ENCODE measurements at places on chromosomes 7 and 10.

DNA sequence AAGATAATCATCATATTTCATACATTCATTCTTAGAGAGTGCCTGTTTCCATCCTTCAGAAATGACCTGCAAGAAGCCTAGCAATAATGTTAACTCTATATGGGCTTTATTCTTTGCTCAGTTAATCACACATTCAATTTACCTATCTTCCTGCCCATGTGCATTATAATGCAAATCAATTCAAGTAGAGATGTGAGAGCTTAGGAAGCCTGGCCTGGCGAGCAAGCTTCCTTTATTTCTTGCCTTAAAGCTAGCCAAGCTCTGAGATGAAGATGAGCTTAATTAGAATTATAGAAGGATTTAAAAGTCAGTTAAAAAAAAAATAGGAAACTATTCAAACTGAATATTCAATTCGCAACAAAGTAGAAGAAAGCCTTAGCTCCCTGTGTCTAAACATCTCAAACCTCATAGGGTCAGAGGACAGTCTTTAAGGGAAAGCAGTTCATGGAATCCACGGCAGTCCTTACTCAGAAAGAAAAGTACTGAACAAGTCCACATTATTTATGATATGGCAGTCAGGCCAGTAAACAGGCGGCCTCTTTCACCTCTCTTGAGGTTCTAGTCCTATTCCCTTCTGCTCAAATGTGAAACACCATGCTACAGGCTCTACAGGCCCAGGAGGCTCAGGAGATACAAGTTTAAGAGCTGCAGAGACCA lies 214.1 kb downstream of the TFEC start:
- DNase-seq = no peak

GRCh38 chr10:86654411-86655172 lies at the start of gene OPN4:
TSS of gene OPN4 (plus strand) at chr10:86654547. CDS start at chr10:86654784, 237 bp downstream.
- peak; percentile 18 for DNase-seq

GRCh38 chr7:128362670-128363069 lies 1.2 kb upstream of the PRRT4 start:
- no peak for DNase-seq

DNA sequence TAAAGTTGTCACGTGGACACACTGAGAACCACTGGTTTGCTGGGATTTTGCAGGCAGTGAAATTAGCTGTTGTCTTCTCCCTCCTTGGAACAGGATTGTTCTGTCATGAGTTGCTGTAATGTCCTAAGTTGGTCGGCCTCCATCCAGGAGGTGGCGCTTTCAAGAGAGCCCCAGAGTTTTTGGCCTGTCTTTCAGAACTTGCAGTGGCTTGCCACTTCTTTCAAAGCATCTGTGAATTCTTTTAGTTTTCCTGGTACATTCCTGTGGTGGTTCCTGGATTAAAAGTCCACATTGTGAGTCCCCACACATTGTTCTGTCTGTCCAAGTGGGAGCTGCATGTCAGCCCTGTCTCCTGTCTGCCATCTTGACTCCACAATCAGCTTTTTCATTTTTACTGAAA lies 133.8 kb downstream of the PON1 start:
- no peak for DNase-seq

GRCh38 chr7:76383089-76383944 lies 24.5 kb upstream of the YWHAG start:
- no peak for DNase-seq

- DNase-seq = no peak
These were observed 30.0 kb downstream of the TACC2 start for GRCh38 chr10:122018951-122019413.

GRCh38 chr7:155590215-155591018 lies 44.1 kb upstream of the CNPY1 start:
- no peak for DNase-seq

GRCh38 chr7:1694611-1695511 lies 24.8 kb downstream of the ELFN1 start:
- DNase-seq = peak; percentile 40

DNA sequence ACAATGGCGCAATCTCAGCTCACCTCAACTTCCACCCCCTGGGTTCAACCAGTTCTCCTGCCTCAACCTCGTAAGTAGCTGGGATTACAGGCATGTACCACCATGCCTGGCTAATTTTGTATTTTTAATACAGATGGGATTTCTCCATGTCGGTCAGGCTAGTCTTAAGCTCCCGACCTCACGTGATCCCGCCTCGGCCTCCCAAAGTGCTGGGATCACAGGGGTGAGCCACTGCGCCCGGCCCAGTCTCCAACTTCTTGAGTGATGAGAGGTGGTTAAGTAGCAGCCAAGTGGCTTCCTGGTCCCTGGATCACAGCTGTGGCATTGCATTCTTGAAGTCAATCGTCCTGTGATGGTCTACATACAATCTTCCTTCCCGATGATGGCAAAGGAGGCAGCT lies 46.1 kb upstream of the NFE2L3 start:
- no peak for DNase-seq

DNA sequence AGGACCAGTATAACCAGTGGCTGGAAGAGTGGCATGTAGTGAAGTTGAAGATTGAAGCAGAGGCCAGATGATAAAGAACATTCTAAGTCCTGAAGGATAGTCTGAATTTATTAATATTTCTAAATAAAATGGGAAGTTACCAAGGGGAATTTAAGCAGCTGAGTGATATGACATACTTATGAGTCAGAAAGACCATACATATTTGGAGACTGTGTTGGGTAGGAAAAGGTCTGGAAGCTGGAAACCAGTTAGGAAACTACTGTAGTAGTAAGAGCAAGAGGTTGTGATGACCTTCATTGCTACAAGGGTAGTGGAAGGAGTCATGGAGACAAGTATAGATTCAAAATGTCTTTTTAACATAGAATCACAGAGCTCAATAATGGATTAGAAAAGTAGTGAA lies 752.3 kb downstream of the SUGCT start:
- no peak for DNase-seq

GRCh38 chr7:150685219-150686029 lies at the start of gene GIMAP2:
TSS of gene GIMAP2 (plus strand) at chr7:150685706. CDS start at chr7:150687060, 1,354 bp downstream.
- no peak for DNase-seq

GRCh38 chr10:44963772-44964633 lies 4.4 kb downstream of the RASSF4 start:
- DNase-seq = peak; percentile 84

DNA sequence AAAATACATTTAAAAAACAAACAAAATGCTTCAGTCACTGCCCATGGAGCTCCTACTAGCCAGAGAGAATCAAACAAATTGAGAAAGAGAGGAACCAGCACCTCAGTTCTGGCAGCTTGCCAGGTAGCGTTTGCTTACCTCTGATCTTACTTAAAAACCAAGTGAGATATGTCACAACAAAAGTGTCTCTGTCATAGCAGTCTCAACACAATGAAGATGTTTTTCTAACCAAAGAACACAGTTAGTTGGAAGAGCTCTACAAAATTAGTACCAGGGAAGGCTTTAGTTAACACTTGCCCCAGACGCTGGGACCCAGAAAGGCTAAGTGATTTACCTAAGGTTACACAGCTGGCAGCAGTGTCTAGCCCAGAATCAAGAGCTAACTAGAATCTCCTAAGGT lies 3.4 kb downstream of the DOCK4 start:
- DNase-seq = no peak

- no peak for DNase-seq
These were observed 39.1 kb upstream of the FGL2 start for GRCh38 chr7:77238703-77239136.

DNA sequence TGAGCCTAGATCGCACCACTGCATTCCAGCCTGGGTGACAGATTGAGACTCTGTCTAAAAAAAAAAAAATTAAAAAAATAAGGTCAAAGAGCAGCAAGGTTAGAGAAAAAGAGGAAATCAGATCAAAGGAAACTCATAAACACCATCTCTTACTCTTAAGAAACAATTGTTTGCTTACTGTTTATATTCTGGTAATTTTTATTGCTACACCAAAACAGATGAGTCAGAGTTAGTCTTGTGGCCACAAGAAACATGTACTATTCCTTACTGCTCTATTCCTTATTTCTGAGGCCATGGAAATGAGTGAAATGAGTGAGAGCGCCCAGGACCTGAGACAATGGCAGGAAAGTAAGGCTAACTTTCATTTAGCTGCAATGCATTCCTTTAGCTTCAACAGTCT lies 387.3 kb downstream of the HPSE2 start:
- no peak for DNase-seq

- DNase-seq = no peak
These were observed 97.2 kb upstream of the LYZL1 start for GRCh38 chr10:29191674-29192073.

GRCh38 chr10:95312257-95312656 lies 21.5 kb upstream of the PDLIM1 start:
- DNase-seq = no peak

DNA sequence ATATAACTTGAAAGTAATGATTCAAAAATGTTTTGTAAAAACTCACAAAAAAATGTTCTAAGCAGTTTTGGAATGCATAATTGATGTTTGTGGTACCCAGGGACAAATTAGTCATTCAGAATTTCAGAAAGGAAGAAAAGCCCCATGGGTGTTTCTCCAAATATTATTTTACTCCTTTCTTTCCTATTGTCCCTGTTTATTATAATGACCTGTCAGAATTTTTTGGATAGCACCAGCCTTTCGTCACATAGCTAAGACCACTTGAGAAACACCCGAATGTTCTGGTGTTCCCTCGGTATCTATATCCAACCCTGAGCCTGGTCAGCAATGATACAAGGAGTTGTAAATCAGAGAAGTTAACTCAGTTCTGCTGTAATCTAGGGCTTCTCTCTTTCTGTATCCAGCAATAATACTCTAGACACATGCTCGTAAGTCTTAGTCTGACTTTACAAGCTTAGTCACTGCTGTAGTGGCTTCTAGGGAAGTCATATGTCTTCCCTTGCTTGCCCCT lies 64.8 kb upstream of the MEOX2 start:
- no peak for DNase-seq

DNA sequence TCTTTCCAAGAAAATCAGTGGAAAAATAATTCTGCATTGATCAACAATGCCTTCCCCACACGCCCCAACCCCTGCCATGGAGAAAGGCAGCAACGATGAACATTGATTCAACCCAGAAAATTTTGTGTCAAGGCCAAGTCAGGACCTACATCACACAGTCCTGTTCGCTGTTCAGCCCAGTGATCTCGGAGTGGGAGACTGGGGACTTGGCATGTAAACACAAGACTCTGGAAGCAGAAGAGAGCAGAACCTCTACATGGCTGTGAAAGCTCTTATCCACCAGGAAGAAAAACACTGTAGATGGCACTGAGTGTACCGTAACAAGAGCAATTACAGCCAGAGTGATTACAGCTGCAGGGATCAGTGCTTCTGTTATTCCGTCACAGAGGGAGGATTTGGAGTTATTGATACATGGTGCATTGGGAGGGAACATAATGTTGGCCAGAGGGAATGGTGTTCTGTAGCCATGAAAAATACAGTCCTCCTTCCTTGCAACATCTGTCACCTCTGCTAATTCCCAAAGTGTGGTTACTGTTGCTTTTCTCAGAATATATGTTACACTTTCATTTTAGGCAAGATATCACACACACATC lies 136.6 kb downstream of the IQUB start:
- DNase-seq = no peak

DNA sequence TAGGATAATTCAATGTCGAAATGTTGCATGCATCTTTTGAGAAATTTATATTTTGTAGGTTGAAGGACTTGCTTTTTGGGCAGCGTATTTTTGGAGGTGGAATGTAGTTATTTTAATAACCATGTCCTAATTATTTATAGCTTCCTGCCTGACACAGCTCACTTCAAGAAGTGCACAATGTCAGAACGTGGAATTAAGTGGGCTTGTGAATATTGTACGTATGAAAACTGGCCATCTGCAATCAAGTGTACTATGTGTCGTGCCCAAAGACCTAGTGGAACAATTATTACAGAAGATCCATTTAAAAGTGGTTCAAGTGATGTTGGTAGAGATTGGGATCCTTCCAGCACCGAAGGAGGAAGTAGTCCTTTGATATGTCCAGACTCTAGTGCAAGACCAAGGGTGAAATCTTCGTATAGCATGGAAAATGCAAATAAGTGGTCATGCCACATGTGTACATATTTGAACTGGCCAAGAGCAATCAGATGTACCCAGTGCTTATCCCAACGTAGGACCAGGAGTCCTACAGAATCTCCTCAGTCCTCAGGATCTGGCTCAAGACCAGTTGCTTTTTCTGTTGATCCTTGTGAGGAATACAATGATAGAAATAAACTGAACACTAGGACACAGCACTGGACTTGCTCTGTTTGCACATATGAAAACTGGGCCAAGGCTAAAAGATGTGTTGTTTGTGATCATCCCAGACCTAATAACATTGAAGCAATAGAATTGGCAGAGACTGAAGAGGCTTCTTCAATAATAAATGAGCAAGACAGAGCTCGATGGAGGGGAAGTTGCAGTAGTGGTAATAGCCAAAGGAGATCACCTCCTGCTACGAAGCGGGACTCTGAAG lies 620 bp downstream of the ZRANB1 start:
- no peak for DNase-seq

- DNase-seq = no peak
These were observed 39.2 kb upstream of the MBL2 start for GRCh38 chr10:52811776-52812175.

DNA sequence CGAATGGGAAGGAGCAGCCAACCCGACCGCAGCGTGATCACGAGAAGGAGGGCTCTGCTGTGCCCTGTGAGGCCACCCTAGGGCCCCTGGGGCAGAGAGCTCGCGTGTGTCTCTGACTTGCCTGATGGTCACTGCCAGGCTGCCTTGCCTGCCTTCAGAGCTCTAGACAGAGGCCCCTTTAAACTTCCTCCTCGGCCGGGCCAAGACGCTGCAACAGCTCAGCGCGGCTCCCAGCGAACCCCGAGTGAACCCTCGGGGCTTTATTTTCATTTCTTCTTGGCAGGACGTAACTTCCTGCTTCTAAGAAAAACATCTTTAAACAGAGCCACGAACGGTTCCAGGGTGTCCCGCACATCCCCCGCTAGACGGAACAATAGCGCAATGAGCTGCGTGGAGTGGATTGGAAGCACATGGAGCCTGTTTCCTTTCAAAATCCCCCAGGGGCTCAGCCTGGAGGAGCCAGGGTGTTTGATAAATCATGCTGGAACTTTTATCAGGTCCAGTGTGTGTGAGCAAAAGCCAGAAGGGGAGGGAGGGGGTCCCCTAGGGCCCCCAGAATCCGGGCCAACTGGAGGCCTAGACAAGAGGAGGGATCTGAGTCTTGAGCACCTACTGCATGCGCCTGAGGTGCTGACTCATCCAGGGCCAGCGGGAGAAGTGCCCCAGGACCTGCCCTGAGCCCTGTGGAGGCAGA lies 134.1 kb upstream of the GDF10 start:
- peak; percentile 82 for DNase-seq

Data from left hindlimb (tissue), 1 donor.